ENCODE measurements at places on chromosomes 3 and 15.

- DNase-seq, result no peak
Observed at GRCh38 chr3:47433796-47434195, 41.9 kb downstream of the SCAP start.

DNA sequence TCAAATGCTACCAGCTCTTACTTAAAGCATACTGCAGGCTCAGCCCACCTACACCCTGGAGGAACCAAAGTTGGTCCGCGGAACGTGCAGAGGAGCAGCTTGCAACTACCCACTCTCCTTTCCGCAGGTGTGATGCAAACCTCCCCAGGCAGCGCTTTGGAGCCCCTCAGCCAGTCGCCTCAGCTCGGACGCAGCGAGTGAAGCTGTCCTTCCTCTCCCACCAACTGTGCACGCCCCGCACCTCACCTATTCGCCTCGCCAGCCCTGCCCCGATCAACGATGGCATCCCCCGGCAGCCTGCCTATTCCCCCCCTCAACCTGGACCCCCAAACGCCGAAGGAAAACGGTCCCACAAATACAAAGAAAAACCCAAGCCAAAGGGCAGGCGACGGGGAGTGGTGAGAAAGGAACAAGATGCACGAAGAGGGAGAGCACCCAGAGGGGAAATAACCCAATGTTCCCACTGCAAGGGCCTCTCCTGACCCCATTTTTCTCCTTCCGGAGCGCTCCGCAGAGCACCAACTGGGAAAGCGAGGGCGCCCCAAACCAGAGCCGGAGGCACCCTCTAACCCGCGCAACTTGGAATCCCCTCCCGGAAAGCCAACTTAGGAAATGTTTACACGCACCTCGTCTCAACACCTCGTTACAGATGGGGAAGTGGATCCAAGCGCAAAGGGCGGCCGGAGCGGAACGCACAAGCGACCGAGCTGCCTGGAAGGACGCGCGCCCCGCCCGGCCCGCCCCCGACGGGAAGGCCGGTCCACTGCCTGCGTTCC is 665 bp downstream of the GLB1 start:
- DNase-seq, result peak; percentile 48

GRCh38 chr3:181711325-181712135 is at the start of gene SOX2:
Gene SOX2 (plus strand): TSS chr3:181711925. CDS start chr3:181712361, 436 bp downstream.
- peak; percentile 41 for DNase-seq

- no peak for DNase-seq
Observed at GRCh38 chr3:179961071-179961702, 75.5 kb downstream of the PEX5L start.

DNA sequence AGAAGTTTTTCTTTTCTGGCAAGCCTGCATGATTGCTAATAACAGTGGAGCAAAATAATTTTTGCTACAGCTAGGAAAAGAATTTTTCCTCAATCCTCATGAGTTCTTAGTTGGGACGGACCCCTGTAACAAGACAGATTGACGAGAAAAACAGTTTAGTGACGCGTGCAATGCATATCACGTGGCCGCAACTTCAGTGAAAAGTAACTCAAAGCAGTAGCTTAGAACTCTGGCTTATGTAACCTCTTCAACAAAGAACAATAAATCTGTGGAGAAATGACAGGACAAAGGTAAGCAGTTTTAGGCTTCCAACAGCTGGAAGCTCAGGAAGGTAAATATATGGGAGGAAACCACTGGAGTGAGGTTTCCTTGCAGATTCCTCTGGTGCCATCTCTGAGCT is 19.7 kb downstream of the FAM107A start:
- DNase-seq, result no peak

DNA sequence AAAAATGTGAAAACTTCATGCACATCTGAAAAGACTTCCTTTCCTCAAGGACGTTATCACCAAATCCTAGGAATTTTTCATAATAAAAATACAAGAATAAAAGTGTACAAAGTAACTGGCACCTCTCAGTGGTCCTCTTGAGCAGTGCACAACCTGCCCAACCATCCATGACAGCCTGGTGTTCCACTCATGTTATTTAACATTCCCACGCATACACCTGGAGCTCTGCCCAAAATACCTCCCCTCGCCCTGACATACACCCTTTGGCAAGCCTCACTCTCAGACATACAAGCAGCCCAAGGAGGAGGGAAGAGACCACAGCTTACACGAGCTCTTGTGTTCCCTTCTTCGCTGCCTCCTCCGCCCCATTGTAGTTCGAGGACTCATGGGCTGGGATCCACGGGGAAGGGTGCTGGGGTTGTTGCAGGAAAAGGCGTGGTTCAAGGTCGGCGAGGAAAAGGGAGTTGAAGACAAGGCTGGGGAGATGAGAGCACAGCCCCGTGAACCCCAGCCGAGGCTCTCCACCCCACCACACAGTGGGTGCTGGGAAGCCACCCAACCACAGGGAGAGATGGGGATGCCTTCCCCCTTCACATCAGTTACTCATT is 23.3 kb downstream of the GRIP2 start:
- DNase-seq, result no peak

- peak; percentile 81 for DNase-seq
Observed at GRCh38 chr3:159964166-159964973, 24.3 kb upstream of the IL12A start.

DNA sequence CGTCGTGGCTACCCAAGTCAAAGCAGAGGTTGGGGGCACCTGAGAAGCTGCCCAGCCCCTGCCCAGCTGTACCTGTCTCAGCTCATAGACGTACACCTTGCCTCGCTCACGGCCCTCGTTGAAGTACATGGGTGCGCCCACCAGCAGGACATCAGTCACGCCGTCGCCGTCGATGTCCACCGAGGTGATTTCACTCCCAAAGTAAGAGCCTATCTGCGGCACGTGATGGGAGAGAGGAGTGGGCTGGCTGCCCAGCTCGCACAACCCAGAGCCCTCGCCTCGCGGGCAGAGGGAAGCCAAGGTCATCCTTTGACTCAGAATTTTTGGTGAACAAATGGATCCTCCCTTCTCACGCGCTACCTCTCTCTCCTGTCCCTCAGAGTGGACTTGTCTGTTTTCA is 54.7 kb downstream of the FEM1B start:
- DNase-seq, result no peak

DNA sequence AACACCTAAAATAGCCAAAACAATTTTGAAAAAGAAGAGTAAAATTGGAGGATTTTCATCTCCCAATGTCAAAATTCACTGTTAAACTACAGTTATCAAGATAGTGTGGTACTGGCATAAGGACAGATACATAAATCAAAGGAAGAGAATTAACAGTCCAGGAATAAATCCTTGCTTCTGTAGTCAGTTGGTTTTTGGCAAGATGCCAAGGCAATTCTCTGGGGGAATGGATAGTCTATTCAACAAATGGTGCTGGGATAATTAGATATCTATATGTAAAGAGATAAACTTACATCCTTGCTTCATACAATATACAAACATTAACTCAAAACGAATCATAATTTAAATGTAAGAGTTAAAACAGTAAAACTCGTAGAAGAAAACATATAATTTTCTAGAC is 57.9 kb upstream of the SELENOK start:
- no peak for DNase-seq

- no peak for DNase-seq
Observed at GRCh38 chr15:94233441-94233840, 2.1 kb downstream of the MCTP2 start.

DNA sequence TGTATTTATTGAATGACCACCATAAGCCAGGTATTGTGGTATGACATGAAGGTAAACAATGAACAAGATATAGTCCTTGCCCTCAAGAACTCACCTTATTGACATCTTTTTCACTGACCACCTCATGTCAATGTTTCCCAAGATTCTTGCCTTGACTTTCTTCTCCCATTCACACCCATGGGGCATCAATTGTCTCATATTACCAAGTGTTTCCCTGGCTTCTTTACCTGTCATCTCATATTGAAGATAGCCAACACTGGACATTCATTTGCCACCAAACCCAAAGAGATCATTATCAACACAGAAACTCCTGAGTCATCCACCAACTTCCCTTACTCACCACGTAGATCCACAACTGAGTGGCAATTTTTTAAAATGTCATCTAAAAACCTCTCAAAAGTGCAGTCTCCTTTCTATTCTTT is 2.2 kb downstream of the EFHB start:
- DNase-seq, result no peak

DNA sequence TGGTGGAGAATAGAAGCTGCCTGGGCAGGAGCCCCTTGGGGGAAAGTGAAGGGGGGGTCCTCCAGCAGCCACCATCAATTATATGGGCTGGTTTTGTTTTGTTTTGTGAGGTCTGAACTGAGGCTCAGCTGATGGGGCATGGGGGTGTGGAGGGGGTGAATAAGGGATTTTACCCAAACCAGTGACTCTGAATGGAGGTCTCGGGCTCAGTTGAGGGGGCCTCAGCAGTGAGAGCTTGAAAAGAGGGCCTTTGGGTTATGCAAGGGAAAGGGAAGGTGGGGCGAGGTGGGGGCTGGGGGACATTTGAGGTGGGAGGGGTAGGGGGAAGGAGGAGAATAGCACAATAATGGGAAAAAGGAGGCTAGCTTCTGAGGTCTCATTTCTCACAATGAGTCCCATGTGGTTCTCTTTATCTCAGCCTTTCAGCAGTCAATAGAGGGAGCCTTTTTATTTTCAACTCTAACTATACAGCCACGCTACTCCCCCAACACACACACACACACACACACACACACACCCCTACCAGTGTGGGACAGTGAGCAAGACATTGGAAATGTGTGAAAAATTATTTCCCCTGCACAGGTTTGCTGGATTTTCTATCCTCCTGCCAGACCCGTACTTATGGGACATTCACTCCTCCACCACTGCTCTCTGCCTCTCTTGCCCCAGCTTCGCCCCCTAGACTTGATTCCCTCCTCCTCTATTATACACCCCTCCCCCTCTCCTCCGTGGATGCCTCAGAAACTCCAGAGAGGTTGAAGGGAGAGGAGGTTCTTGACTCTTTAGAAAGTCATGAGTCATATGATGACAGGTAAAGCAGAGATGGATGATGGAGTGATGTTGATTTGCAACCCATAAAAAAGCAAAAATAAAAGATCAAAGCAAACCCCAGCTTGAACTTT is 96.0 kb downstream of the GTPBP8 start:
- DNase-seq, result no peak

DNA sequence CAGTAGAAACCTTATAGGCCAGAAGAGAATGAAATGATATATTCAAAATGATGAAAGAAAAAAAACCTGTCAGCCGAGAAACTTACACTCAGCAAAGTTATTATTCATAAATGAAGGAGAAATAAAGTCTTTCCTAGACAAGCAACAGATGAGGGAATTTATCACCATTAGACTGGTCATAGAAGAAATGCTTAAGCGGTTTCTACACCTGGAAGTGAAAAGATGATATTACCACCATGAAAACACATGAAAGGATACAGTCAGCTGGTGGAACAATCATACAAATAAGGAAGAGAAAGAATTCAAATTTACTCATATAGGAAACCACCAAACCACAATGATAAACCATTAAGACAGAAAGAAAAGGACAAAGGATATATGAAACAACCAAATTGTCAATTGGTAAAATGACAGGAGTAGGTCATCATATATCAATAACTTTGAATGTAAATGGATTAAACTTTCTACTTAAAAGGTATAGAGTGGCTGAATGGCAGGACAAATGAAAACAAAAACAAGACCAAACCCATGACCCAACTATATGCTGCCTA is 29.9 kb upstream of the PRR23C start:
- no peak for DNase-seq

- DNase-seq, result peak; percentile 66
Observed at GRCh38 chr3:133464573-133464972, 64.7 kb downstream of the BFSP2 start.

- no peak for DNase-seq
Observed at GRCh38 chr3:20904671-20905070, 718.7 kb upstream of the SGO1 start.

DNA sequence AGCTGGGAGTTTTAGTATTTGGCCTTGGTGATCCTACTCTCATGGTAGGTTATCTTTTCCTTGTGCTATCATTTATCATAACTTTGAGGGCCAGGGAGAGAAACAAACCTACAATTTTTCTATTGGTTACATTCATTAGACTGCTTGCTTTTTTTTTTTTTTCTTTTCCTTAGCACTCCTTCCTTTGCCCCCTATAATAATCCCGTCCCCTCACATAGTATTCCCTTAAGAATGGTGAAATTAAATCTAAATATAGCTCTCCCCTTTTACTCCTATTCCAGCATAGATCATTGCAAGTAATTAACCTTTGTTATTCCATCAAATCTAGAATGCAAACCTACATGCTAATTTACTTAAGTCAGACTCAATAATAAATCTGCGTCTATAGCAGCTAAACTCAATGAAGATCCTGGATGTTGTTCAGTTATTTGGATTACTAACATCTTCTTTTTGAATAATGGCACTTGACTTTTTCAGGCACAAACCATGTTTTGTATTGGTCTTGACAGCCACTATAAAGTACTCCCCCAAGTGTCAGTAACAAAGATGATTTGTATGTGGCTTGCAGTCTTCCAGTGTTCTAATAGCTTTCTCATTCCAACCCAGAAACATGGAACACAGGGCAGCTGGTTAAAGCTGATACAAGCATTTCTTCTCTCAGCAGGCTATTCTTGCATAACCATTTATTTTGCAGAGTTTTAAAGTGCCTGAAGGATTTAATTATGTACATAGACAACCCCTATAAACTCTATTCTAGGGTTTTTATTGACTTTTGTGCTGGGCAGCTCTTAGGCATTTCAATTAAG is 420.6 kb downstream of the MECOM start:
- peak; percentile 80 for DNase-seq

GRCh38 chr15:60328852-60329443 is 68.8 kb downstream of the ANXA2 start:
- peak; percentile 67 for DNase-seq

GRCh38 chr3:123028233-123028828 is 768 bp upstream of the SEMA5B start:
- DNase-seq, result peak; percentile 89

Measured in choroid plexus epithelial cell (primary cell).